Hypothalamus (tissue), 51 donors: ENCODE measurements at places on chromosomes 13 and 19.

- DNase-seq = no peak
Measured at GRCh38 chr19:6260912-6261650, 18.7 kb downstream of the MLLT1 start.

DNA sequence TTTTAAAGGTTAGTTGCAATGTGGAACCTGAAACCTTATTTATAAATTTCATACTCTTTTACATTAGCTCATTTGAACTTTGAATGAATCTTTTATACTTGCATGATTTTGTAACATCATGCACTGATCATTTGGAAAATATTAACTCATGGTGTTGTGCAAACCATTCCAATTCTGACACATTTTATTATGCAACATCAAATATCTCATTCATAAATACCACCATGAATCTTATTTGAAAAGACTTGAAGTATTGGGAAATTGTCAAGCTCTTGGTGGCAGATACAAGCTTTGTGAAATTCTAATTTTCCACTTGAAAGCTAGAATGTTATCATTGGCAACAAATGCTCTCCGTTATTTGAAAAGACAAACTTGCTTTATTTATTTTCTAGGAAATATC lies 379.9 kb upstream of the PCDH20 start:
- no peak for DNase-seq

DNA sequence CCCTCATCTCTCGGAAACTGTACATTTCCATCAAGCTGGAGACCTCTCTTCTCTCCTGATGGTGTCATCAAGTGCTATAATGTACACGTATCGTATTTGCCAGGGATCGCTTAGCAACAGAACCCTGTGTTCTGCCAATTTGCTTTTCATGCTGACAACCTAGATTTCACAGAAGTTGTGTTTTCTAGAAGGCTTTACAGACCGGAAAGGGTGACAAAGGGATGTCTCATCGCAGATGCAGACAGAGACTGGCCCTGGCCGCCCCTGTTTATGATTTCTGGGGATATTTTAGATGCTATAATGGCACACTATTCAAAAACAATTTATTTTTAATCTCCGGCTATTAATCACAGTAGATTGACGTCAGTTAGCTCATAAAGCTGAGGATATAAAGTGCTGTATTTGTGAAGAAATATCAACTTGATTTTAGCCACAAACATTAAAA lies 291.4 kb downstream of the IRS2 start:
- peak; percentile 21 for DNase-seq

DNA sequence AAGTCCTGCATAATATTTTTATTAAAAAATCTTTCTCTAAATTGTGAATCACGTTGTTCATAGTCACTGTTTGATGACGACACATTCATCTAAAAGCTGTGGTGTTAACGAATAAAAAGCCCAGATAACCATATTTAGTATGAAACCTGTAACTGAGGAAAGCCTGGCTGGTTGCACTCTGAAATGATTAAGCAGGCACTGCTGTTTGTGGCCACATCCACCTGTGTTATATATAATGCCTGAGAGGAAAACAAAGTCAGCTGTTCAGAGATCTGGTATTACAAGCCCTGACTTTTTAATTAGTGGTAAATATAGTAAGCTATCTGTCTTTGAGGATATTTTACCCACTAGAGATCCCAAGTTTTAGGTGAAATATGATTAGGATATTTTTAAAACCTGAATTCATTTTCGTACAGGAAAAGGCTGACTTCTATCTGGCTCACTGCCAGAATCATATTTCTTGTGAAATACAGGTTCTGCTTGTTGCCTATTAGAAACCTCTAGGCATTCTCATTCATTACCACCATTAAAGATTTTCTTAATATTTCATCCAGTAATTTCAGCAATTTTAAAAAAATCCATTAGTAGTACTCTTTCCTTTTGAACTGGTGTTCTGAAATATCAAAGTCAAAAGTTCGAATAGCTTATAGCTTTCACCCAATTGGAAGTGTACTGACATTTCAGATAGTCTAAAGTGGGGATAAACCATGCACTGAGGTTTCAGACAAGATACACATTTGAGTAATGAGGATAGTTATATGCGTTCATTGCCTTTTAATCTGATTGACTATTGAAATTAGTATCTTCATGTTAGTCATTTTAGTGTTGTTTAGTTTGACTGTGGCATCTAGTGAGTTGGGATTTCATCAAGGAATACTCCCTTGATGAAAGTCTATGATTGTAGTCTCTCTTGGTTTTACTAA lies 79.7 kb downstream of the LMO7 start:
- no peak for DNase-seq

GRCh38 chr13:96994017-96994857 lies at the start of gene OXGR1:
Gene OXGR1, minus strand, starts transcription at chr13:96994476. Its CDS starts 6,717 bp downstream, at chr13:96987759.
- no peak for DNase-seq

GRCh38 chr13:113845723-113846635 lies 17.9 kb downstream of the GAS6 start:
- no peak for DNase-seq

GRCh38 chr19:23420824-23421223 lies 25.6 kb upstream of the ZNF91 start:
- DNase-seq = no peak

DNA sequence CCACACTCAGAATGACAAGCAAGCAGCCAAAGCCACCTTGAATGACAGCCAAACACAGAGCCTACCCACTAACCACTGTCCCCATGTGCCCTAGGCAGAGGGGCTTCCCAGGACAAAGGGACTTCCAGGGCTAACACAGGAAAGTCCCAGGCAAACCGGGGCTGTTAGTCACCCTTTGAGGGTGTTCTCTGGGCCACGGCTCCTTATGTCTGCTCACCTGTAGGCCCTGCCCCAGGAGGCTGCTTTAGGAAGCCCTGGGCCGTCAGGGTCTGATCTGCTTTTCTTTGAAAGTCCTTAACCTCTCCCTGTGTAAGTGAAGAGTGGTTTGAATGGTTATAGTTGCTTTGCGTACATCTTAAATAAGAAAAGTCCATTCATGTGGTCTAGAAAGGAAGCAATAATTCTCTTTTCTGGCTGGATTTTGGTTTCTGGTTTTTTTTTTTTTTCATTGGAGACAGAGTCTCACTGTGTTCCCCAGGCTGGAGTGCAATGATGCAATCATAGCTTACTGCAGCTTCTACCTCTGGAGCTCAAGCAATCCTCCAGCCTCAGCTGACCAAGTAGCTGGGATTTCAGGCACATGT lies 161.4 kb downstream of the EFNB2 start:
- DNase-seq = no peak

DNA sequence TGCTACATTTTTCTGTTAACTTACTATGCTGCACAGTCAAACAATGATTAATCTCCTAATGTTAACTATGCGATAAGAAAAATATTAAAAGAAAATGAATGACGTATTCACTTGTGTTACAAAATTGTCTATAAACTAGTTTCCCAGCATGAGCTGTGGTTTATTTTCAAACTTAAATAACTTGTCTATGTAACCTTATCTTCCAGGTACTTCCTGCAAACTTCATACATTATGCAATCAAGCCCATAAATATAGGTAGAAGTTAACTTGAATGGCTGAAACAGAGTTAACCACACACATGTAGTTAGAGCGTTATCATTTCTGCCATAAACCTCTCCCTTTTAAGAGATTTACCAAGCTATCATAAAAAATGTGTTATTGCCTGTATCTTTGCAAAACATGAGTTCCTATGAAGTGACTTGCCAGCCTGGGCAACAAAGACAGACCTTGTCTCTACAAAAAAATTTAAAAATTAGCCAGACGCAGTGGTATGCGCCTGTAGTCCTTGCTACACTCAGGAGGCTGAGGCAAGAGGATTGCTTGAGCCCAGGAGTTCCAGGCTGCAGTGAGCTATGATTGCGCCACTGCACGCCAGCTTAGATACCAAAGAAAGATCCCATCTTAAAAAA lies 17.7 kb upstream of the KLF5 start:
- no peak for DNase-seq

DNA sequence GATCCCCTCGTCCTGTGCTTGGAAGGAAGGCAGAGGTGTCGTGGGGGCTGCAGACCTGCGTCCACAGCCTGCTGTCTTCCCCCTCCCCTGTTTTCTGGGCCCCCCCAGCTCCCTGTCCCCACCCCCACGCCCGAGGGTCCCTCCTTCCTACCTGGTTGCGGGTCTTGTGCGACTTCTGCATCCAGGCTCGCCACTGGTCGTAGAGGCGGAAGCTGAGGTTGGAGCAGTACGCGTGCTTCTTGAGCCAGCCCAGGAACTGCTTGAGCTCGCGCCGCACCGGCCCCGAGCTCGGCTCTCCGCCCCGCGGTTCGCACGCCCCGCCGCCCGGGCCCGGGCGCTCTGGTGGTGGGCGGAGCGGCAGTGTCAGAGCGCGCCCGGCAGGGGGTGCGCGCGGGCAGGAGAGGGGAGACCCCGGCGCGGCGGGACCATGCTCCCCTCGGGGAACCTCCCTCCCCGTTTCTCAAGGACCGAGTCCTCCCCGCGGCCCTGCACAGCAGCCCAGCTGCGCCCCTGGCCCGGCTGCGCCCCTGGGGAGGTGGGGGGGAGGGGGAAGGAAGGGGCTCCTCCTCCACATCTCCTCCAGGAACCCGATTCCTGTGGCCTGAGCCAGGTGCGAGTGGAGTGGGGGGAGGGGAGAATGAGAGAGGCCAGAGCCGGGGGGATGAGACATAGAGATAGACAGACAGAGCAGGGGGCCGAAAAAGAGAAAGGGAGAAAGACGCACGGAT lies 5.7 kb downstream of the REX1BD start:
- peak; percentile 17 for DNase-seq

DNA sequence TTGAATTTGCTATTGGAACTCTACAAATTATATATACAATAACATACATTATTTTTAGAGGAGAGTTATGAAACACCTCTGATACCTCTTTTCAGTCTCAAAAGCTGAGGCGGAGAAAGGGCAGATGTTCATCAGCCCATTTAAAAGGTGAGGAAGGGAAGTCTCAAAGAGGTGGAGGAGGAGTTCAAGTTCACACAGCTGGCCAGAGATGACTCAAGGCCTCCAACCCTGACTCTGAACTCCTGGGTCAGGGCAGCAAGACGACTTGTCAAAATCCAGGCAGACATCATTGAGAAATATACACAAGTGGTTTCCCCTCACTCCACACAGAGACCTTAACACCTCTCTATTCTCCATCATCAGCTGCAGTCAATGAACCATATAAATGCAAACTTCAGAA lies 2.1 kb downstream of the SIAH3 start:
- no peak for DNase-seq

DNA sequence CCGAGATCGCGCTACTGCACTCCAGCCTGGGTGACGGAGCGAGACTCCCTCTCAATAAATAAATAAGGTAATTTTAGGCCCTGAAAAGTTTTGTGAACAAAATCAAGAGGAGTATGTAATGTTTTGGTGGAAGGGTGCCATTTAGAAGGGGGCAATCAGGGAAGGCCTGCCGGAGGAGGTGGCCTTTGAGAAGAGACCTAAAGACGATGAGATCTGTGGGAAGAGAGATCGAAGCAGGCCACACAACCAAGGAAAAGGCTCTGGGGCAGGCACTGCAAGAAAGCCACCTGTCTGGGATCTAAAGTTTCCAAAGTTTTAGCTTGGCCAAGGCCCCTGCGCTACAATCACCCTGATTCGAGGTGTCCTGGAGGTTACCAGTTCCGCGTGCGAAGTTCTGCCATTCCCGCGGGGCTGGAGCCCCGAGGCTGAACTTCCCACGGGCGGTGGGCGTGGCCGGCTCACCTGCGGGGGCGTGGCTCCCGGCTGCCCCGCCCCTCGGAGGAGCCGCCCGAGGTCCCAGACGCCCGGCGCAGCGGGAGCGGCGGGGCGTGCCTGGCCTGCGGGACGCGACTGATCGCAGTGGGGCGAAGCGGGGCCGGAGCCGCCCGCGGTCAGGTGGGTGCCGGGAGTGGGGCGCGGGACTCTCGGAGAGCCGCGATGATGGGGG lies at the start of gene KLC3:
KLC3 (plus strand) TSS at position 519 of the 667 bp plus-strand sequence. CDS start 4,792 bp downstream, outside the sequence.
- no peak for DNase-seq

GRCh38 chr13:95182570-95183265 lies 118.5 kb downstream of the ABCC4 start:
- no peak for DNase-seq

DNA sequence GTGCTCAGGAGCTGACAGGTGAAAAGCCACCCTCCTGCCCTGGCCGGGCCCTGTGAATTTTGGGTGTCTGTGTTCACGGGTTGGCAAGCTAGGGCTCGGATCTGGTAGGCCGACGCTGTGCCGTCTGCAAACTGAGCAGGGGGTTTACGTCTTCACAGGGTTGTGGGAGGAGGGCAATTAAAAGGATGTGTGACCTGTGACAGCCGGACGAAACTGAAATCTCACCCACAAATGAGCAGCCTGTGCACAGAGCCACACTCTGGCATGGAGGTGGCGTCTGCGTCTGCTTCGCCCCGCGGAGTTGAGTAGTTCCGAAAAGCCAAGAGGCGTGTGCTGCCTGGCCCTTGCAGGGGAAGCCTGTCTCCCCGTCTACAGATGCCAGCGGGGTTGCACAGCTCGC lies 117.3 kb downstream of the KDM4B start:
- DNase-seq = no peak

DNA sequence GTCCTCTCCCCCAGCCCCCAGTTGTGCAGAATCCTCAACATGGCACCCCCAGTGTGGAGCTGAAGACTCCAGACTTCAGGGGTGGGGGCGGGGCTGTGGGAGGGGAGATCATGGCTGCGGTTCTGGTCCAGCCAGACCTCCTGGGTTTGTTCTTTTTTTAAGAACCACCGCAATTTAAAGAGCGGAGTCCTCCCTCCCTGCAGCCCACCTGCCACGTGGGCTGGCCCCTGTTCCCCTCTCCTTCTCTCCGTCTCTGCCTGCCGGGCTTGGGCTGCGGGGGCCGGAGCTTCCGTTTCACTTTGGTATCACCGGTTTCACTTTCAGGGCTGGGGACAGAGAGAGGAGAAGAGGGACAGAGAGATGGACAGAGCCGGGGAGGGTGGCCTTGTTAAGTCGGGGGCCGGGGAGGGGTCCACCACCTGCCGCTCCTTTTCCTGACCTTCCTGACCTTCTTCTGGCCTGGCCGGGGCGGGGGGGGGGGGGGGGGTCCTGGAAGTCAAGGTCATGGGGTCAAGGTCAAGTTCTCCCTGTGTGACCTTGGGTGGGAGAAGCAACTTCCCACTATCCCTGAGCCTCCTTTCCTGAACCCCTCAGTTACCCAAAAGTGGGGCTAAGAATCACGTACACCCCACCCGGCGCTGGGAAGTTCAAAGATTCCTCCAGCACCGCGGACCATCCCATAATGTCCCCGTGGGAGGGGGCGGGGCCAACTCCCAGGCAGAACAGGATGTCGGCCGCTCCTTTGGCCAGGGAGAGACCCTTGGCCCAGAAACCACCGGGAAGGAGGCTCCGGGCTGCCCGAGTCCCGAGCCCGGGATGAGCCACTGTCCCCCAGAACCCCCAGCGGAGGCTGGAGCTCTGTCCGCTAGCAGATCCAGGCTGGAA lies 11.3 kb upstream of the ZBTB7A start:
- peak; percentile 29 for DNase-seq

DNA sequence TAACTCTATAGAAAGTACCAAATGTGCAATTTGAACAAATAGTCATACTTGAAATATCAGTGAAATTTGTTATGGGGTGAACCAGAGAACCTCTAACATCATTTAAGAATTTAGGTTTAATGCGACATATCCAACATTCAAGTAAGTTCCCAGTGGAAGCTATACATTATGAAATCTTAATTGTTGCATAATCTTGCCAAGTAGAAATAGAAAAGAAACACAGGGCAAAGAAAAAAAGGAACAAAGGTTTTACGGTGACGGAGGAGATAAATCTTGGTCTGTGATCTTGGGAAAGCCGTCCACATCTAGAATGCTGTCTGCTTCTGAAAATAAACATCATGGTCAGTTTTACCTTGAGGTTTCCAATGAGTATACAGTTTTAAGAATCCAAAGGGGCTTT lies 445.7 kb downstream of the RFC3 start:
- DNase-seq = no peak
